SK-N-DZ (cell line): ENCODE measurements at places on chromosomes 1 and 21.

GRCh38 chr1:19096036-19096833, 113.8 kb downstream of the UBR4 start:
- DNase-seq, result no peak

DNA sequence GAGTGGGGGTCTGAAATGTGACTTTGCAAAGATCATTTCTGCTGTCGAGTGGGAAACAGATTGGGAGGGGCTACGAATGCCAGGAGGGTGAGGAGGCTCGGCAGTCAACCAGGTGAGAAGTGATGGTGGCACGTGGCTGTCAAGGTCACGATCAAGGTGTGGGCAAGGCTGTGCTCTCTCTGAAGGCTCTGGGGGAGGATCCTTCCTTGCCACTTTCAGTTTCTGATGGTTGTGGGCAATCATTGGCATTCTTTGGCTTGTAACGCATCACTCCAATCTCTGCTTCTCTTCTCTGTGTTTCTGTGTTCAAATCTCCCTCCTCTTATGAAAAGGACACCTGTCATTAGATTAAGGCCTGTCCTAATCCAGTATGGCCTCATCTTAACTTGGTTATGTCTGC, 6.1 kb upstream of the SPSB1 start:
- DNase-seq, result no peak

DNA sequence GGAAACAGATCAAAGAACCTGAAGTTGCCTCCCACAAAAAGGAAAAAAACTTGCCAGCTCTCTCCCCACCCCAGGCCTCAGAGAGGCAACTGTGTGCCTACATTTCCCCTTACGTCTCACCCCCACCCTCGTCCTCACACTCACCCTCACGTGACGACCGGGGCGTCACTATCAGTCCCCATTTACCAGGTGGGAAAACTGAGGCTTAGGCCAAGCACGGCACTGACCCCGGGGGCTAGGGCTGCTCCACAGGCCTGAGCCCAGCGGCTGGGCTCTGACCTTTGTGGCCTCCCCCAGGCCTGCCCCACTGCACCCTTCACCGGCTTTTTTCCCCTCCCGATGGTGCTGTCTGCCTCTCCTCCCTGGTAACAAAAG, 51.5 kb upstream of the RUNX3 start:
- DNase-seq, result no peak

- no peak for DNase-seq
Measured at GRCh38 chr1:99500541-99500940, 145.4 kb upstream of the PALMD start.

GRCh38 chr21:34298534-34299167, 65.2 kb upstream of the KCNE2 start:
- DNase-seq, result no peak

DNA sequence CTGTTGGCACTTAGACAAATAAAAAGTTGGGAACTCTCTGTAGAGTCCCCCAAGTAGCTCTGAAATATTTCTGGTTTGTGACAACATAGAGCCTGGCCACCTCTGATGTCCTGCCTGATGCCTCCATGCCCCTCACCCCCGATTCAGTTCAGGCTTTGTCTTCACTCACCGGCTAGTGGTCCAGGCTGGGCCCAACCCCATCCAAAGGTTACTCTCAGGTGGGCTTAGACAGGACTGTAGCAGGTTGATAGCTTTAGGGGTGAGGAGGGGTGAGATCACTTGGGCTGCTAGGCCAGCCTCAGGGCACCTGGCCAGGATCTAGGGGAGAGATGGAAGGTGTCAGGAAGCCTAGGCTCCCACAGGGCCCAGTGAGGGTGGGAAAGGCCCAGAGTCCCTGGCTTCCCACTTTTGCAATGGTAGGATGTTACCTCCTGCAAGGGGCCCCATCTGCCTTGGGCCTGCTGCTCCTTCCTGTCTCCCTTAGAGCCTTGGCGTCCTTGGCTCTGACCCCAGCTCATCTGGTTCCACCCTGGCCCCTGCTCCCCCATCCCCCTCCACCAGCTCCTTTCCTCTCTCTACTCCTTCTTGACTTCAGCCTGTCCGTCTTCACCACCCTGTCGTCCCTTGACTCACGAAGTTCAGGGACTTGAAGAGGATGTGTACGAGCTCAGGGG, 6.7 kb downstream of the EPS8L3 start:
- no peak for DNase-seq

- DNase-seq, result no peak
Measured at GRCh38 chr1:236702791-236703394, 16.6 kb downstream of the ACTN2 start.

- DNase-seq, result no peak
Measured at GRCh38 chr1:13597166-13597565, 13.5 kb downstream of the PDPN start.

GRCh38 chr1:178944729-178945128, 73.9 kb upstream of the ANGPTL1 start:
- DNase-seq, result no peak

DNA sequence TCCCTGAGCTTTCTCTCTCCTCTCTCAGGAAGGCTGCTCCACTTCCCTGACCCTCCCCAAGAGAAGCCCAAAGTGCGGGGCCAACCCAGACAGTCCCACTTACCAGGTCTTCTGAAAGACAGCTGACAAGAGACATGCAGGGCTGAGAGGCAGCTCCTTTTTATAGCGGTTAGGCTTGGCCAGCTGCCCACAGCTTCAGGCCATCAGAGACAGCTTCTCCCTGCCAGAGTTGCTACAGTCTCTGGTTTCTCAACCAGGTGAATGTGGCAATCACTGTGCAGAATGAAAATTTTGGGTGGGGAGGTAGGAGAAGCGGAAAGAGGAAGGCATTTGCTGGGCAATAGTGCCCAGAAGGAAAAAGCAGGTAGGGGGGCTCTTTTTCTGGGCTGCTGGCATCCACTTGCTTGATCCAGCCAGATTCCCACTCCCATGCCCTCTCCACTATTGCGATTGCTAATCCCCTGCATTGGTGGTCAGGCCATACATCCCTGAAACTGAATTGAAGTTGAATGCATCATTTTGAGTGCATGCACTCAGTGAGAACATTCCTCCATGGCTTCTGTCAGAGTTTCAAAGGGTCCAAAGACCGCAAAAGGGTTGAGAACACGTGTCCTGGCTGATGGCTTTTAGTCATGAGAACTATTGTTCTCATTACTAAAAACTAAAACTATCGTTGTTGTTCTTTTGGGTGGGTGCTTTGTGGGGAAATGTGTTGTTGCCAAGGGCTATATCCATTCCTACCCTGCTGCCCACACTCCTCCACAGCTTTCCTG, at the start of gene S100A8:
TSS of gene S100A8 (minus strand) at position 136 of the 773 bp plus-strand sequence. CDS start 538 bp downstream, outside the sequence.
- no peak for DNase-seq

DNA sequence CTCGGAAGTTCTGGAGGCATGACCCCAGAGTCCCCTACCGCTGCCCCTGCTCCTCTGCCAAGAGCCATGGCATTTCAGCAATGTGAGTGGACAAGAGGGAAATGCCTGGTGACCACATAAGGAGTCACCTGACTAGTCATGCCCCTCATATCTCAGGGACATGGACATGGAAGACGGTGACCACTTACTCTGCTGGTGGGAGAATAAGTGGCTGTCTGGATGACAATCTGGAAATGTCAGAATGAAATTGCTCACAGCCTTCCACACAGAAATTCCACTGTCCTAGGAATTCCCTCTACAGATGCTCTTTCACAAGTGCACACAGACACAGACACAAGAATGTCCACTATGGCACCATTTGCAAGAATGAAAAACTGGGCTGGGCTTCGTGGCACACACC, 24.3 kb upstream of the PLEKHG5 start:
- no peak for DNase-seq

- no peak for DNase-seq
Measured at GRCh38 chr1:62613325-62613727, 16.0 kb downstream of the ANGPTL3 start.

DNA sequence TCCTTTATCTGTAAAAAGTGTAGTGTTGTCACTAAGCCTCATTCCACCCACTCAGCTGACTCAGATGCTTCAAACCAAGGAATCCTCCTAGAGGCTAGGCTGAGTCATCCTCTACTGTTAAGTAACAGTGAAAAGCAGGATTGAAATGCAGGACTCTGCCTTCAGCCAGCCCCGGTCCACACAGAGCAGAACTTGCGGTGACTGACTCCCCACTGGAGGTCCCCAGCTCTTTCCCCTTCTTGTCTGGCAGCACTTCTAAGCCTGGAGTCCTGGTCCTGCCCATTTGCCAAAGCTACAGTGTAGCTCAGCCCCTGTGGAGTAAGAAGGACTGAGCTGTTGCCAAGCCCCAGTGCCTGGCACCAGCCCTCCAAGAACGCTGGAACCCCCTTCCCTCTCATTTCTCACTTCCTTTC, 1.7 kb downstream of the RAB7B start:
- no peak for DNase-seq

DNA sequence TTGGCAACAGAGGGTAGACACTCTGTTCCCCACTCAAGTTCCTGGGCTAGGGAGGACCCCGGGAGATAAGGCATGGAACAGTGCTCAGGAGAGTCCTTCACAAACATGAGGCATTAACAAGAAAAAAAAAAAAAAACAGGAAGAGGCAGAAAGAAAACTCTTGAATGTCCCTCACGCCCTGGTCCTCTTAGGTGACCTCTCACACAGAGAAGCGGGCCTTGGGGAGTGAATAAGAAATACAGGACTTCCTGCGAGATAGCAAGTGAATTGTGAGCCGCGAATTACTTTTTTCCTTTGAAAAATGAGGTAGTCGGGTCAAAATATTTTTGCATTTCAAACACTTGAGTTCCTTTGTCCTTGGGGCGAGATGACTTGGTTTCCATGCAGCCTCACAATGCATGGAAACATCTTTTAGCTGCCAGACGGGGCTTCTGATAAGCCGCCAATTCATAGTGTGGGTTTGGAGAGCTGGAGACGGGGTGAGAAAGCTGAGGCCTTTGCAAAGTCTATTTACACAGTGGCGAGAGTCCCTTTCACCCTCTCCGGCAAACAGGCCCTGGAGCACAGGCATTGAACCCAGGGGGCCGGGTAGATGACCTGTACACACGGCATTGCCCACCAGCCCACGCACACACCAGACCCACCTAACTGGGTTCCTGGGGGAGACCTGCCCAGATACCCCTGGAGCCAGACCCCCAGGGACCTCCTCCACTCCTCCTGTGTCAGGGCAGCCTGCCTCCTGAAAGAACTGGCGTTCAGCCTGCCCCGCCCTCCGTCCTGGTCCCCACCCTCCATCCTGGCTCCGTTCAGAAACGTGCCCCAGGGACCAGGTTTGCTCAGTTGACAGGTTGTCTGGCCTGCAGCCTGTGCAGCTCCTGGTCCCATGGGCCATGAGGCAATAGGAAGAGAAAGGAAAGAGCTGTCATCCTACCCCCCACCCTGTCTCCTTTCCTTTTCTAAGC, 192.3 kb downstream of the PRDM16 start:
- DNase-seq, result no peak

GRCh38 chr1:113557187-113557586, 166.9 kb downstream of the MAGI3 start:
- DNase-seq, result no peak

GRCh38 chr1:180548686-180549317, 10.0 kb upstream of the OVAAL start:
- no peak for DNase-seq

- no peak for DNase-seq
Measured at GRCh38 chr1:51284487-51284954, 45.8 kb downstream of the TTC39A start.

- DNase-seq, result no peak
Measured at GRCh38 chr1:168643152-168643551, 66.7 kb downstream of the XCL1 start.

GRCh38 chr1:154186852-154187501, 4.9 kb downstream of the TPM3 start:
- no peak for DNase-seq

GRCh38 chr1:26082020-26082350, 14.6 kb upstream of the TRIM63 start:
- no peak for DNase-seq

DNA sequence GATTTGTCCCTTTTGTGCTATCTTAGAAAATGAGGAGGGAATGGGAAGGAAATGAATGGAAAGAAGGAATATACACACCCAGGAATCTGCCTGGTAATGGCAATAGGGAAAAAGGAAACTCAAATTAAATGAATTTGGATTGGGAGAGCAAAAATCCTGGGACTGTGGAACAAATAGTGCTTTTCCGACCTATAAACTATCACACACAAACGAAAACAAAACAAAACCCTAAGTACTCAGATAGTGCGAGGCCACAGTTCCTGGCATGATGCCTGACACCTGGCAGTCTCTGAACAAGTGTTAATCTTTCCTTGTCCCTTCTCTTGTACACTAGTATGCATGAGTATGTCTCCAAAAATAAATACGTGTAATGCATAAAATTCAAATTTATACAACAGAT, 319.8 kb upstream of the SPAG17 start:
- DNase-seq, result no peak

DNA sequence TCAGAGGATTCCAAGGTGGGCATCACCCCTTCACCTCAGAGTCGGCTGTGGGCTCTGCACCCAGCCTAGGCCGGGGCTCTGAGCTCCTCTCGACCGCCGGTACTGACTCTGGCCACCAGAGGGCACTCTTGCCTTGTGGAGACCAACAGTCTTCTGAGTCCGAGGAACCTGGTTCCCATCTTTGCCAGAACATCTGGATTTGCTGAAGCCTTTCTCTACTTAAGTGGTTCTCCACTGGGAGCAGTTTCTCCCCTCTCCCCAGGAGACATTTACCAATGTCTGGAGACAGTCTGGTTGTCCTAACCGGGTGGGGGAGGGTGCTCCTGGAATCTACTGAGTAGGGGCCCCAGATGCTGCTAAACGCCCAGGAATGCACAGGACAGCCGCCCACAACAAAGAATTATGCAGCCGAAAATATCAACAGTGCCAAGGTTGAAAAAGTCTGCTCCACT, 9.4 kb downstream of the ETV3L start:
- peak; percentile 88 for DNase-seq

DNA sequence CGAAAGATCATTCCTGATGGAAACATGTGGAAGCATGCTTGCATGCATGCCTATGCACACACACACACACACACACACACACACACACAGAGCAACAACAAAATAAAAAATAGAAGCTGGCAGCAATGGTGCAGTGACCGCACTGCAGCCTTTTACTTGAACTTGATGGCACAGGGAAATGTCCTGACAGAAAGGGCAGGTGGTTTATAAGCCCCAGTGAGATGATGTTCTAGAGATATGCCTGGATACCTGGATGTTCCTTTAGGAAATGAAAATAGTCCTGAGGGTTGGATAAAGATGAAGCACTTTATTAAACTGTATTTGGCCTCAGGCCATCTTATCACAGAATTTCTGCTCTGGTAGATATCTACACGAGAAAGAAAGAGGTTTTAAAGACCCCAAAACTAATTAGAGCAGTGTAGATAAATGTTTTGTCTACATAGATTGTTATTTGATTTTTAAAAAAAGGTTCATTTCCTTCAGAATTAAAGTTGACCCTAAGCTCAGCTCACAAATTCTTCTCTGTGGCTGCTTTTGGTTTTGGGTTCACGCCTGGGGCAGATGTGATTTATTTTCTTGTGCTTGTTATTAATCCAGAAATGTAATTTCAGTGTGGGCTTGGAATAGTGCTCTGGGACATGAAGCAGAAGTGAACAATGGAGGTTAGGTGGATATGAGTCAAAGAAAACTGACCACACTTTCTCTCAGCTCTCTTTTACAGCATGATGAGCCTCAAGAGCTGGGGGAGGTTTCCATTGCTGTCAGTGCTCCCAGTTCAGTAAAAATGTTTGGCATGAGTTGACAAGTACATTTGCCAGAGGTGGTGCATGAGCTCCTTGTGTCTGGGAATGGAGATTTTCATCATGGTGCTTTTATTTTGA, 22.9 kb downstream of the ADAM30 start:
- DNase-seq, result no peak
